ENCODE measurements at places on chromosomes 16 and 17.

- no peak for DNase-seq
These were observed 1.1 kb upstream of the CACNG1 start for GRCh38 chr17:67043283-67043682.

GRCh38 chr17:50118076-50118827 is 11.7 kb downstream of the SAMD14 start:
- no peak for DNase-seq

DNA sequence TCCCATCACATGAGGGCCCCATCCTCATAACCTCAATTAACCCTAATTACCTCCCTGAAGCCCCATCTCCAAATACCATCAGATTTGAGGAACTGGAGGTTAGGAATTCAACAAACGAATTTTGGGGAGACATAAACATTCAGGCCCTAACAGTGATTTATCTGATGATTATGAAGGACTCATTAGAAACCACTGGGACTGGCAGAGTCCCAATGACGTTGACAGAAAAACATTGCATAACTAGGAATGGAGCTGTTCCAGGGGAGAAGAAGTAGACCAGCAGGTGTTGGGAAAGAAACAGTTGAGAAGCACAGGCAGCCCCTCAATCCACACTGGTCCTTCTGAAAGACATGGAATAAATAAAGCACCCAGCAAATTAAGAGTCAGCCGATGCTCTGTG is 282.0 kb downstream of the MAP2K4 start:
- DNase-seq = no peak

DNA sequence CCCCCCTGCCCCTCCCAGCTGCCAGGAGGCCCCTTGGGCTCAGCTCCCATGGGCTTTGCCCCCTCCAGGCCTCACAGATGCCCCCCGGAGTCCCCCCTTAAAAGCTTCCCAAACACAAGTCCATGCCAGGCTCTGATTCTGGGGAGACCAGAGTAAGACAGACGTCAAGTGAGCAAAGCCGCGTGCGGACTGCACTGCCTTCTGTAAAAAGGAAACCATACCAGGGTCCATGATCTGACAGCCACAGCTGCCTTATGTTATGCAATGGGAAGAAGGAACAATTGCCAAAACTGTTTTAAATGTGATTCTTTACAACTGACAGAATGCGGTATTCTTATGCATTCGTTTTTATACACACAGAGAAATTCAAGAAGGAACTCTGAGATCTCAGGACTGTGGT is 17.9 kb upstream of the HEXD start:
- no peak for DNase-seq

GRCh38 chr17:48725004-48725287 is 2.0 kb downstream of the PRAC2 start:
- DNase-seq = no peak
